Stimulated activated CD8-positive, alpha-beta memory T cell treated with anti-CD3 and anti-CD28 coated beads, Interleukin-15, amount 100 ng/mL, for 48 hours (primary cell): ENCODE measurements at places on chromosomes 12 and 14.

DNA sequence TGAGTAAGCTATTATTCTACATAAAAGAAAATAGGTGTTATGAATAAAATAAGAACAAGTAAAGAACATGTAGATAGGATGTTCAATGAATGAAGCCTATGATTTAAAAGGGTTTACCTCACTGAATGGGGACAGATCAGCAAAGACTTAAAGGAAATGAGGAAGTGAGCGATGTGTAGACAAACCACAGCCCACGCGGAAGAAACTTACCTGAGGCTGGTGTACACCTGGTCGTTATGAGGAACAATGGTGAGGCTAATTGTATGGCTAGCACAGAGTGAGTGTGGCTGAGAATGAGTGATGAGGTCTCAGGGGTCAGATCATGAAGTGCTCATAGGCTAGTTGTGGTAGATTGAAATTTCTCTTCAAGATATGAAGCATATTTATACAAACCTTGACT lies 221.7 kb downstream of the ALG10B start:
- no peak for DNase-seq

GRCh38 chr12:16504200-16504599 lies 101.8 kb downstream of the LMO3 start:
- no peak for DNase-seq

DNA sequence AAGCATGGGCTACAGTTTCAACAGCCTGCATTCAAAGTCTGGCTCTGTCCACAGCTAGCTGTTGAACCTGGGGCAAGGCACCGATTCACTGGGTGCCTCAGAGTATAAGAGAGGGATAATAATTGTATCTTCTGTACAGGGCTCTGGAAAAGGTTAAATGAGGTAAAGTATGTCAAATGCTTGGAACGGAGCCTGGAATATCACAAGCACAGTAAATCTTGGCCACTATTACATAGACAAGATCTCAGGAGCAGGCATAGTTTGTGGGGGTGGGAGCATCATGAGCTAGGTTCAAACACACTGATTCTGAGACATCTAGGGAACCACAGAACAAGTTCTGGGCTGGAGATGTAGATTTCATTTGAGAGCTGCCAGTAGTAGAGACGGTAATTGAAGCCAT lies 203.7 kb upstream of the NUDT4 start:
- no peak for DNase-seq

GRCh38 chr14:61992139-61992538 lies 229.9 kb downstream of the SNAPC1 start:
- DNase-seq, result no peak

DNA sequence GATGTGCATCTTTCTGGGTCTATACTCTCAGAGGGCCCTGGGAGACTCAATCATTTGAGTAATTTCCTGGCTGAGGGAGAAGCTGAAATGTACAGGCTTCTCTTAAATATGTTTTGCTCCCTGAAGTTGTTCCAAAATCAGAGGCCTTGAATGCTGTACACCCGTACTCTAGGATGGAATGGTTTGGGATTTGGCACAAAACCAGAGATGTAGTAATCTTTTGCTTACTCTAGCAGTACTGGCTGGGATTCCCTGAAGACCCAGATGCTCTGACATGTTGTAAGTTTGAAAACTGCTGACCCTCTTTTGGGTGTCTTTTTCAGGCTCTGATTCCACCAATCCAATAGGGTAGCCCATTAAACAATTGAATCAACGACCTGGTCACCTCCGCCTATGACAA lies 10.4 kb downstream of the ACACB start:
- no peak for DNase-seq

DNA sequence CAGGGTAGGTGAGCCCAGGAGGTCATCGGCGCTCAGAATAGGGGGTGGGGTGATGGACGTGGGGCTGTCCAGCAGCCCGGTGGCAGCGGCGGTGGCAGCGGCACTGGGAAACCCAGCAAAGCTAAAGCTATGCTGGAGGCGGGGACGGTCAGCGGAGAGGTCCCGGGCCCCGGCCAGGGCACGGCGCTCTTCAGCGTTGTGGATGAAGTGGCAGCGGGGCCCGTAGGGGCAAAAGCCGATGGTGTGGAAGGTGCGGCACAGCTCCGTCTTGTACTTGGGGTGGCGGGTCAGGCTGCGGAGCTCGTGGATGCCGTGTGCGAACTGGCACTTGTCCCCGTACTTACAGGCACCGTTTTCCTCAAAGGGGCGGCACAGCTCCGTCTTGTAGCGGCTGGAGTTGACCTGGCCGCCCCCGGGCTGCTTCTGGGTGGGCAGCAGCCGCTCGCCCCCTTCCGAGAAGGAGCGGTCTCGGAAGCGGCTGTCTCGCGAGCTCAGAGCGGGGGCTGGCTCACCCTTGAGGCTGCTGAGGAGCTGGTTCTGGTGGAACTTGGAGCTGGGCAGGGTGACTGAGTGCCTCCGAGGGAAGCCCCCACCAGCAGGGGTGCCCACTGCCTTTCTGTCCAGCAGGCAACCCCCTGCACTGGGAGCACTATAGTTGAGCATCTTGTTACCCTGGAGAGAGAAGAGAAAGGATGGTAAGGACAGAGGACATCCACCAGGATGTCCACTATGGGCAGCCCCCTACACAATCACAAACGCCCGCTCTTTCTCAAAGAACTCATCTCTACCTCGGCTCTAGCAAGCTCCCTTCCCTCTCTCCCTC lies 2.8 kb downstream of the ZFP36L1 start:
- no peak for DNase-seq

GRCh38 chr12:508795-509194 lies 49.1 kb downstream of the B4GALNT3 start:
- DNase-seq, result no peak

- no peak for DNase-seq
Measured at GRCh38 chr14:63203618-63204406, 431 bp upstream of the RHOJ start.

GRCh38 chr14:69261761-69262331 lies 1.9 kb downstream of the GALNT16 start:
- no peak for DNase-seq

- DNase-seq, result no peak
Measured at GRCh38 chr14:52031781-52032180, 37.1 kb downstream of the NID2 start.

DNA sequence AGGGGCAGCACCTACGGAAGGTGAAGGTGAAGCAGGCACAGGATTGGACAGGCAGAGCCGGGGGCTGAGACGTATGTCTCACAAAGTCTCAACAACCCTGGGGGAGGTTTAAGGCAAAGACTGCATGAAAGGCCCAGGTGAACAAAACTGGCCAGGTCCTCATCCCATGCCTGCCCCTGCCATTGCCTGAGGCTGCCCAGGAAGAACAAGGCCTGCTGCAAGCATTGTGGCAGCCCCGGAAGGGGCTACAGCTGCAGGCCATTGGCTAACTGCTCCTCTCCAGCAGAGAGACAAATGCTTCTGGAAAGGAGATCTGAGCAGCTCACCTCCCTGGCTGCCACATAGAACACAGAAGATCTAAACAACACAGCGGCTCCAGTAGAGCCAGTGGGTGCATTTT lies 20.4 kb upstream of the TMEM179 start:
- DNase-seq, result no peak

DNA sequence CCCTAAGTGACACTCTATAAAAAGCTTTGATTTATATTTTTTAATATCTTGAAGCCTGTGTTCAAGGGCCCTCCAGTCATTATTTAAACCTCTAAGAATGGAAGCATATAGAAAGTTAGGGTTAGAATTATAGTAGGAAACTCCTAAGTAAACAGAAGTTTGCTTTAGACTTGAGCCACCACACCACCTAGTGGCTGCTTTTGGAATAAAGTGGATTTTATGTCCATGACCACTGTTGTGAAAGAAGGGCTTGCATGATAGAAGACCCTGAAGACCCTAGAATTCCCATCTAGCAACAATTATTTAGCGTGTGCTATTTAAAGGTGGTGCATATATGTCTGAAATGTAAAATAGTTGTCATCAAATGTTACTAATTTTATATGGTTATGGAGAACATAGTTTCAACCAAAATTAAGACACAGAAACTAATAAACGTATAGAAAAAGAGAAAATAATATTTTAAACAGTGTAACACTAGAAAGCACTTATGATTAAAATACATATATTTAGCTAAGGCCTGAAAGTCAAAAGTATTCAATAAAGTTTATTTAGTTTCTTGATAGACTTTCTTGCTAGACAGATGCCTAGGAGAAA lies 21.3 kb downstream of the LRRIQ1 start:
- no peak for DNase-seq

- DNase-seq, result no peak
Measured at GRCh38 chr14:24182110-24182882, 6.3 kb downstream of the IPO4 start.

GRCh38 chr12:117365049-117365616 lies 3.7 kb upstream of the NOS1 start:
- no peak for DNase-seq

DNA sequence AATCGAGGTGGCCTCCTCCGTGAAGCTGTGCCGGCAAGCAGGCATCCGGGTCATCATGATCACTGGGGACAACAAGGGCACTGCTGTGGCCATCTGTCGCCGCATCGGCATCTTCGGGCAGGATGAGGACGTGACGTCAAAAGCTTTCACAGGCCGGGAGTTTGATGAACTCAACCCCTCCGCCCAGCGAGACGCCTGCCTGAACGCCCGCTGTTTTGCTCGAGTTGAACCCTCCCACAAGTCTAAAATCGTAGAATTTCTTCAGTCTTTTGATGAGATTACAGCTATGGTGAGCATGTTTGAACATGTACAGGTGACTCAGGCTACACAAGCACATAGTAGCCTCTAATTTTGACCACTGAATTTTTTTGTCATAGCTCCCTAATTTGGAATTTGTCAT lies 59.7 kb downstream of the ATP2A2 start:
- no peak for DNase-seq

DNA sequence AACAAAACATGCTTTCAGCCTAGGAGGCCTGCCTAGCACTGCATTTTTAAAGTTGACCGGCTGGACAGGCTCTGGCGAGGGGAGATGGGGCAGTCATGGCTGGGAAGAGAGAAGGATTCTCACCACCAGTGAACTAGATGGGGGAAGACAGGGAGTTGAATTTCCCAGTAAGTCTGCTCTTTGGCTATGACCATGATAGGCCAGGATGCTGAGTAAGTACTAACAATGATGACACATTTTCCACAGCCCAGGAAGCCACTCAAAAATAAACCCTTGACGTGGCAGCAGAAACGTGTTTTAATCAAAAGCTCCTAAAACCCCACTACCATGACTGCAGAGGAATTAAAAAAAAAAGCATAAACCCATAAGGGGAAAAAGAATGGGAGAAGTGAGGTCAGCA lies 19.0 kb downstream of the KCTD10 start:
- no peak for DNase-seq

DNA sequence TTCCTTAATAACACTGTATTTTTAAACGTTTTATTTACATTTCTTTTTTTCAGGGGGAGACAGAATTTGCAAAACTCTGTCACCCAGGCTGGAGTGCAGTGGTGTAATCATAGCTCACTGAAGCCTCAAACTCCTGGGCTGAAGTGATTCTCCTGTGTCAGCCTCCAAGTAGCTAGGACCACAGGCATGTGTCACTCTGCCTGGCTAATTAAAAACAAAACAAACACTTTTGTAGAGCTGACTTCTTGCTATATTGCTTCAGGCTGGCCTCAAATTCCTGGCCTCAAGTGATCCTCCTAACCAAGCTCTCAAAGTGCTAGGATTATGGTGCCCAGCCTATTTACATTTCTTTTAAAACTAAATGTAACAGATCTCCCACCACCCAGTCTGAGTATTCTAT lies 12.7 kb downstream of the CPSF6 start:
- DNase-seq, result no peak

- DNase-seq, result no peak
Measured at GRCh38 chr14:60637479-60638315, 11.6 kb downstream of the SIX1 start.

GRCh38 chr14:72892879-72893635 lies 844 bp downstream of the DPF3 start:
- DNase-seq, result no peak

- DNase-seq, result no peak
Measured at GRCh38 chr12:25876383-25877045, 82.0 kb upstream of the RASSF8 start.

GRCh38 chr12:26843311-26843710 lies 10.3 kb upstream of the ITPR2 start:
- no peak for DNase-seq

GRCh38 chr14:102437997-102438915 lies 71.3 kb downstream of the ANKRD9 start:
- DNase-seq, result peak; percentile 45

- no peak for DNase-seq
Measured at GRCh38 chr12:1591034-1591433, 3.3 kb downstream of the FBXL14 start.
